HT1080 (cell line): ENCODE measurements at places on chromosomes 4 and X.

- peak; percentile 37 for DNase-seq
Observed at GRCh38 chr4:15077969-15078368, 75.7 kb downstream of the CPEB2 start.

DNA sequence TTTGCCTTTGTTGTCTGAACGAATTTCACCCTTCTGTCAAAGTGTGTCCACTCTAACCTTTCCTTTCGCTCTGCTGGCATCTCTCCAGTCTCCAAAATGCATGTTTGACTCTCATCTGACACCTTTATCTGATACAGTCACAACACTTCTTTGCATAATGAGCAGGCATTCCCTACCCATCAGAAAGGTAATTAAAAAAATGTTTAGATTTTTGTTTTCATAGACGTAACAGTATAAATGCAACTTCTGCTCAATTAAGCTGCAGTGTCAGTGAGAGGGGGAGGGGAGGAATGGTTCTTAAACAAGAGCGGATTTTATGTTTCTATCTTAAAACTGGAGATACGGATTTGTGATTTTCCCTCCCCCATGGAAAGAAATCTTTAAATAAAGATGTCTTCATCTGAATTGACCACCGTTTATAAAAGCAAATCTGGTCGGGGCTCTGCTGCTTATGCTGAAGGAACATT is 70.2 kb downstream of the CXXC4 start:
- no peak for DNase-seq

DNA sequence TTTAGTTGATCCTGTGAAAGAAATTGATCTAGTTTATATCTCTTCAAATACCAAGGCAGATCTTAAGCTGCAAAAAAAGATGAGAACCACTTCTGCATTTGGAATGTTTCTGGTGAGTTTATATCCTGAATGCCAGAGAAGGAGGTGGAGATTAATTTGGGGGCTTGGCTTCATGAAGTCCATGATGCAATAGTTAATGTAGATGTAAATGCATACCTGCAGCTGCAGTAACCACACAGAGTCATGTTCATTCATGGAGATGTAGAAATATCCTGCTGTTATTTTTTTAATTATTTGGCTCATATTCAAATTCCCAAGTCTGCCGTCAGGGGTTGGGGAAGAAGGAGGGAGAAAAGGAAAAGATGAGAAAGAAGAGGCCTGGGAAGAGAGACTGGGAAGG is at the start of gene SULT1E1:
Gene SULT1E1, minus strand, starts transcription at position 94 of the 400 bp plus-strand sequence. CDS start 2,501 bp downstream, outside the sequence.
- DNase-seq: peak; percentile 29

DNA sequence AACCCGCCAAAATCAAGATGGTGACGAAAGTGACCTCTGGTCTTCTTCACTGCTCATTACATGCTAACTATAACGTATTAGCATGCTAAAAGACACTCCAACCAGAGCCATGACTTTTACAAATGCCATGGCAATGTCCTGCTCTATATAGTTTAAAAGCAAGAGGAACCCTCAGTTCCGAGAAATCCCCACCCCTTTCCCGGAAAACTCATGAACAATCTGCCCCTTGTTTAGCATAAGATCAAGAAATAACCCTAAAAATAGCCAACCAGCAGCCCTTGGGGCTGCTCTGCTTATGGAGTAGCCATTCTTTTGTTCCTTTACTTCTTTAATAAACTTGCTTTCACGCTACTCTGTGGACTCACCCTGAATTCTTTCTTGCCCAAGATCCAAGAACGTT is 463.5 kb upstream of the FAM241A start:
- no peak for DNase-seq

GRCh38 chrX:152635941-152636340 is 1.8 kb upstream of the GABRQ start:
- DNase-seq: peak; percentile 33

- DNase-seq: peak; percentile 95
Observed at GRCh38 chr4:128600996-128601871, 208.3 kb upstream of the JADE1 start.

GRCh38 chr4:74540193-74540592 is 95.3 kb downstream of the AREG start:
- DNase-seq: peak; percentile 18

- no peak for DNase-seq
Observed at GRCh38 chrX:66162331-66162822, 1.7 kb upstream of the HEPH start.

- DNase-seq: no peak
Observed at GRCh38 chrX:71366674-71367256, 608 bp downstream of the TAF1 start.

DNA sequence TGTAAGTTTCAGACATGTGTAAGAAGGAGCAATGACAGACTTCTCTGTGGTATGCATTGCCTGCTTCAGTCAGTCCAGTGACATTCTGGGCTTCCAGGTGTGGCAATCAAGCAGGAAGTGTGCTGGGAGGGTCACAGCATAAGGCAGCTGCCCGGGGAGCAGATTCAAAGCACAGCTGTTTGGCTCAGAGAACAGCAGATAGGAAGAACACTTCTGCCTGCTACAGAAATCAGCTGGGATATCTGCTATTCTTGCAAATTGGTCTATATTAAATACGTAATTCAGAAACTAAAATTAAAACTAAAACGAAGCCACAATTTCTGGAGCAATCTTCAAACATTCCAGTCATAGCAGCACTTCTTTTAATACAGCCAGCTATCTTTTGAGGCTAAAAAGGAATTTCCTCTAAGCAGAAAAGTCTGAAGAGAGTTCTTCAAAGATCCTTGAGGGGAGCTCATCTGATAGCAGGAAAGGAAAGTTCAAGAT is 47.5 kb upstream of the GALNT7 start:
- DNase-seq: peak; percentile 31

DNA sequence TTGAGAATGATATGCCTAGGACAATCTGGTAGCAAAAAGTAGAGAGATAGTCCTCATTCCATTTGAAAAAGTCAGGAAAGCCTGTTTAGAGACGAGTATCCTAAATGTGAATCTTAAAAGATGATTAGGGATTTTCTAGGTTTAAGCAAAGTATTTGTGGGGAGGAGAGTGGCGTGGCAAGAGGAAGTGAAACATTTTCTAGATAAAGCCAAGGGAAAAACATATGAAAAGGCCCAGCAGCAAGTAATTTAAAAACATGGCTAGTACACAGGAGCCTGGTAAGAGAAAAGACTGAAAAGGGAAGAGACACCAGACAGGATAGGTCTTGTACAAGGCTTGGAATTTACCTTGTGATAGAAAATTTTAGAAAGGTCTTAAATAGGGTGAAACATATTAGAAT is 45.9 kb downstream of the CORIN start:
- DNase-seq: no peak

GRCh38 chrX:122268353-122268752 is 915.7 kb upstream of the GRIA3 start:
- no peak for DNase-seq

DNA sequence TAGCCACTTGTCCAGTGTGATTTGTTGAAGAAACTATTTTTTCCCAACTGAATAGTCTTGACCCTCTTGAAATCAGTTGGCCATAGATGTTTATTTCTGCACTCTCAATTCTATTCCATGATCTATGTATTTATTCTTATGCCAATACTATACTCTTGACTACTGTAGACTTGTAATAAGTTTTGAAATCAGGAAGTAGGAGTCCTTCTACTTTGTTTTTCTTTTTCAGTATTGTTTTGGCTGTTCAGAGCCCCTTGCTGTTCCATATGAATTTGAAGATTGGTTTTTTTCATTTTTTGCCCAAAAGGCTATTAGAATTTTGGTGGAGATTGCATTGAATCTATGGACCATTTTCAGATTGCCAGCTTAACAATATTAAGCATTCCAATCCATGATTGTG is 10.2 kb downstream of the SAP30 start:
- DNase-seq: no peak

DNA sequence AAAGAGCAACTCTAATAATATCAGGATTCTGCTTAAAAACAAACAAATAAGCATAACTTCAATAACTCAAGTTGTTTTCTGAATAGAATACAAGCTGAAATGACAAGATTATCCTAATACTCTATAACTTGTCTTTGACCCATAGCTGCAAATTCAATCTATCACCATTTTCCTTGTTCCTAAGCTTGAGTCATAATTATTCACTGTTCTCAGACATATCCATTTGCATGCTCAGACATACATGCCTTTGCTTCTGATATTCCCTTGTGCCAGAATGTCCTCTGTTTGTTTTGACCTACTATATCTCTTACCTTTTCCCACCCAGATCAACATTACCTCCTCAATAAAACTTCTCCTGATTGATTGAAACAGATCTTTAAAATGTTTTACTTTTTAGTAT is 109.7 kb downstream of the SNCA start:
- DNase-seq: no peak

DNA sequence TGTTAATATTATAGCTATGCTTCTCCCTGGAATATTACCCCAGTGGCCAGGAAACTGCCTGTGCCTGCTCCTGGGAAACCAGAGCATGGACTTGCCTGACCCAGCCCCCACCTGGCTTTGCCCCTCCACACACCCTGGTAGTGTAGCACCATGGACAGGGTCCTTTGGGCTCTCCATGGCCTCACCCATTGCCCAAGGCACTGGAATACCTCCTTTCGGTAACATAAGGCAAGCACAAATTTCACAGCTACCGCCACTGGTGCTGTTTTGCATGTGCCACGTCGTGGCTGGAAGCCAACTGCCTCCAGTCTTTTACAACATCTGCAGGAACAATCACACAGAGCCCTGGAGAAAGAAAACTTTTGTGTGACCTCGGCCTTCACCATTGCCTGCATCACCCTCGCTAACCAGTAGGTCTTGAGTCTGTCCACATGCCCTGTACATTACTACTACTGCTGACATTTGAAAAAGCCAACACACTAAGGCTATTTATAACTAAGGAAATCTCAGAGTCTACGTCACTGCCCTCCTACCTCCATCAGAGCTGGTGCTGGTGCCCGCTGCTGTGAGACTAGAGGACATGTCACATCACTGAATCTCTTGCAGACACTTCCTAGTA is 47.7 kb downstream of the HPGD start:
- no peak for DNase-seq

- peak; percentile 30 for DNase-seq
Observed at GRCh38 chrX:24241822-24242648, 71.8 kb downstream of the SUPT20HL2 start.

DNA sequence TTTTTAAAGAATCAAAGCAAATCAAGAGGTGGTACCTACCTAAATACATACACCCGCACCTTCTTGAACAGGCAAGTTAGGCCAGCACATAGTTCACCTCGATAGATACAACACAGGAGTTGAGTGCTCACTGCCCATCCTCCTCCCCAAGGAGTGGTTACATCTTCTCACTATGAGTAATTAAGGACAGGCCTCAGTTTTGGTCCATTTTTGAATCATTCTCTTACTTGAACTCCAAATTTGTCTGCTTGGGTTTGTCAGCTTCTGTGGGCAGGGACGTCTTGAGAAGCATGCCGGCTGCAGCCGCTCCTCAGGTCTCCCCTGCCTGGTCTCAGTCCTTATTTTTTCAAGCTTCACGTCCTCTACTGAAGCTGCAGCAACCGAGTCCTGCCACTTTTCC is 190.6 kb upstream of the RBPJ start:
- no peak for DNase-seq

DNA sequence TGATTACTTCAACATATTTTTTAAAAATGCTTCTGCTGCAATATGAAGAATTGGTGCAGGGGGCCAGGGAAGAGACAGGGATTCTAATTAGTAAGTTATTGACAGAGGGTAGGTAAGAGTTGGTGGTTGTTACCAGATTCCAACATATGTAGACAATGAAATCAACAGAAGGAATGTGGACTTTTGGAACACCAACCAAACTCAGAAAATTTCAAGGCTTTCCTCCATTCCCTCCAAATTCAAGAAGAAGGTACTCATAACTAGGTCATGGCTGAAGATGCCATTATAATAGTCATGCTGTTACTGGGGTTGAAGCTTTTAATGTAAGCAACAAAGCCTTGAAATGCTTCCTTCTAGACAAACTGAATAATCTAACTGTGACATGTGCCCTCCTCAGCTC is 22.9 kb upstream of the CXCL13 start:
- DNase-seq: no peak
